Hepatic stellate cell (primary cell): ENCODE measurements at places on chromosomes 11 and 22.

GRCh38 chr22:25134451-25134850, 65.2 kb upstream of the CRYBB3 start:
- no peak for DNase-seq

DNA sequence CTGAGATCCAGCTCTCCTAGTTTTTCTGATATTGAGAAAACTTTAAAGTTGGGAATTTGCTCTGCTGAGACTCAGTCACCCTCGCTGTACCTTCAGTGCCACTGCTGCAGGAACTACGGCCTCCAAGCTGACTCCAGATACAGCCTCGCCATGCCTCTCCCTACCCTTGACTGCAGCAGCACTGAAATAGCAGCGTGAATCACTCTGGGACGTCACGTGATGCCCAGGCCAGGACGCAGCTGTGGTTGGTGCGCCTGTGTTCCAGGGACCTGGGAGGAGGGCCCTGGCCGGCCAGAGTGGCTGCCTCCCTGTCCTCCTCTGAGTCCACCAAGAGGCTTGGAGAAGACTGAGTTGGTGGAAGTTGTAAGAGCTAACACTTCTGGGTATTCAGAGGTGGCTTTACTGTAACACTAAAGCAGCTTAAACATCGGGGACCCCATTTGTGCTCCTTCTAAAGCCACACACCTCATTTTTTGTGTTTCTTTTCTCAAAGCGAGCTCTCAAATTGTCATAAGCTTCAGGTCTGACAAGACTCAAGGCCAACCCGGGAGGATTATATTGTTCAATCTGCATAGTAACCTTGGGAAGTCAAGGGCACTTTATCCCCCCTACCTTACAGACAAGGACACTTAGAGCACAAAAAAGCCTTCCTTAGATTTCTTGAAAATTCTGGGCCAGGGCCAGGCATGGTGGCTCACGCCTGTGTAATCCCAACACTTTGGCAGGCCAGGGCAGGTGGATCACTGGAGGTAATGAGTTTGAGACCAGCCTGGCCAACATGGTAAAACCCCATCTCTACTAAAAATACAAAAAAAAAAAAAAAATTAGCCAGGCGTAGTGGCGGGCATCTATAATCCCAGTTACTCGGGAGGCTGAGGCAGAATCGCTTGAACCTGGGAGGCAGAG, 4.2 kb upstream of the STIP1 start:
- peak; percentile 95 for DNase-seq

GRCh38 chr11:86068138-86068871, 579 bp downstream of the PICALM start:
- peak; percentile 36 for DNase-seq

- peak; percentile 45 for DNase-seq
Observed at GRCh38 chr11:96213500-96213899, 129.5 kb downstream of the MAML2 start.

DNA sequence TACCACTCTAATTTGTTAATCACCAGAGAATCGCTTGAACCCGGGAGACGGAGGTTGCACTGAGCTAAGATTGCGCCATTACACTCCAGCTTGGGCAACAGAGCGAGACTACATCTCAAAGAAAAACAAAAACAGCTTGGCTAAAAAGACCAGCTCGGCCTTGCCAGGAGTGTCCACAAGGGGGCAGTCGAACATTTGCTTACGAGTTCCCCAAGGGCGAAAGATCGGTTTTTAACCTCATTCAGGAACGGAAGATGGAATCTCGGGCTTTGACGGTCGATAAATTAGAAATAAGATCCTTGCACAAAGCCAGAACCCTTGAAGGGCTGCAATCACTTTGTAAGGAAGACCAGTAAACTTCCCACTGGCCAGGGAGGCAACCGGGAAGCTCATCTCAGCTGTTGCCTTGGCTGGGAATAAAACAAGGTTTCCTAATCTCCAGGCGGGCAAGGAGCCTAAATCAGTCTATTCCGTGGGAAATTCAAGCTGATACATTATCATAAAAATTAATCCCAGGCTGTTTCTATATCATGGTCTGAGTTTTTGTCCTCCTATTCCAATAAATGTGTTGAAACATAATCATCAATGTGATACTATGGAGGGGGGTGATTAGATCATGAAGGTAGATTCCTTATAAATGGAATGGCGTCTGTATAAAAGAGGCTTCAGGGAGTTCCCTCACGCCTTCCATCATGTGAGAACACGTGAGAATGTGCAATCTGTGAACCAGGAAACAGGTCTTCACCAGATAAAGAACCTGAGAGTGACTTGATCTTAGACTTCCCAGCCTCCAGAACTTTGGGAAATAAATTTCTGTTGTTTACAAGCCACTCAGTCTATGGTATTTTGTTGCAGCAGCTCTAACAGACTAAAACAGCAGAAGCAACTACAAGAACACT, 14.9 kb upstream of the SLC29A2 start:
- DNase-seq: peak; percentile 64

GRCh38 chr11:128244871-128245270, 342.5 kb downstream of the ETS1 start:
- DNase-seq: no peak
